ENCODE measurements at places on chromosomes 2 and 18. TPM values are rescaled to one million over a fixed set of nuclear protein-coding genes. Genes with fewer than 3 reads are reported as not detected.

DNA sequence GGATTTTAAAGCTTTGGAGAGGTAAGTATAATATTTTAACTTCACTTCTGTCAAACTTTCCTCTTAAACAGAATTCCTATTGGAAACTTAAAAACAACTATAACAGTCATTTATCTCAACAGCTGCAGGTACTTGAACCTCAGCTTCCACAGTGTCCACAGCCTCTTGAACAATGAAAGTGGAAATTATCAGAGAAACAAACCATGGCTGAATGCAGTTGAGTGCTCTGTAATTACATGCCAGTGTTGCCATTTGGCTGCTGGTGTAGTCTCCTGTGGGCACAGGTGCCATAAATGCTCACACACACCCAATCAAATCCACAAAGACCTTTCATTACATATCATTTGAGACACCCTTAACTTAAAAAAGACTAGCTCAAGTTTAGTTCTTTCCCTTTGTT lies 125.1 kb downstream of the CPS1 start:
- no peaks in the 10 kb centered on the region for H3K27me3 ChIP-seq
- H3K4me3 ChIP-seq: no peak overlapping the region
- DNase-seq: no peak
- H3K27ac ChIP-seq: no peak overlapping the region
- H3K4me1 ChIP-seq: no peaks in the 10 kb centered on the region

DNA sequence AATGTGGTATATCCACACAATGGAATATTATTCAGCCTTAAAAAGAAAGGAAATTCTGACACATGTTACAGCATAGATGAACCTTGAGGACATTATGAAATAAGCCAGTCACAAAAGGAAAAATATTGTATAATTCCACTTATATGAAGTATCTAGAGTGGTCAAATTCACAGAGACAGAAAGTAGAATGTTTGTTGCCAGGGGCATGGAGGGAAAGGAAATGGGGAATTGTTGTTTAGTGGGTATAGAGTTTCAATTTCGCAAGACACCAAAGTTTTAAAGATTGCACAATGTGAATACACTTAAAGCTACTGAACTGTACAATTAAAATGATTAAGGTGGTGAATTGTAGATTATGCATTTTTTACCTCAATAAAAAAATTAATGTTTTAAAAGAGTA lies 92.9 kb downstream of the TXNL1 start:
- no peak overlapping the region for H3K4me3 ChIP-seq
- no peak overlapping the region for H3K27ac ChIP-seq
- DNase-seq: no peak
- no peaks in the 10 kb centered on the region for H3K36me3 ChIP-seq
- H3K4me1 ChIP-seq: no peaks in the 10 kb centered on the region

GRCh38 chr2:157815421-157815820 lies 60.7 kb downstream of the ACVR1 start:
- H3K27ac ChIP-seq: no peak overlapping the region
- H3K27me3 ChIP-seq: no peaks in the 10 kb centered on the region
- H3K4me3 ChIP-seq: no peak overlapping the region
- no peaks in the 10 kb centered on the region for H3K4me1 ChIP-seq

- H3K4me3 ChIP-seq: no peak overlapping the region
- no peaks in the 10 kb centered on the region for H3K36me3 ChIP-seq
- no peak for DNase-seq
- H3K27ac ChIP-seq: peak overlapping the region; percentile 66
- H3K4me1 ChIP-seq: peaks cover 29% of the 10 kb centered on the region
Observed at GRCh38 chr18:58313491-58314032, 269.5 kb downstream of the NEDD4L start.

- peaks cover 25% of the 10 kb centered on the region for H3K36me3 ChIP-seq
- no peaks in the 10 kb centered on the region for H3K27me3 ChIP-seq
- no peak overlapping the region for H3K4me3 ChIP-seq
- no peak overlapping the region for H3K27ac ChIP-seq
- DNase-seq: no peak
Observed at GRCh38 chr2:54983345-54984220, 66.7 kb downstream of the RTN4 start.

GRCh38 chr2:101516823-101517690 lies 42.1 kb upstream of the RFX8 start:
- no peak for DNase-seq
- H3K36me3 ChIP-seq: no peaks in the 10 kb centered on the region
- H3K4me1 ChIP-seq: peaks cover 12% of the 10 kb centered on the region
- no peak overlapping the region for H3K4me3 ChIP-seq

WIPF1 gene
- 20.4 TPM for total RNA-seq

FAM98A gene
- 15.0 TPM for total RNA-seq

MGAT4A gene
- 20.6 TPM for total RNA-seq

CYP26B1 gene
- total RNA-seq: 6.9 TPM
